ENCODE measurements at places on chromosomes 7 and 10.

DNA sequence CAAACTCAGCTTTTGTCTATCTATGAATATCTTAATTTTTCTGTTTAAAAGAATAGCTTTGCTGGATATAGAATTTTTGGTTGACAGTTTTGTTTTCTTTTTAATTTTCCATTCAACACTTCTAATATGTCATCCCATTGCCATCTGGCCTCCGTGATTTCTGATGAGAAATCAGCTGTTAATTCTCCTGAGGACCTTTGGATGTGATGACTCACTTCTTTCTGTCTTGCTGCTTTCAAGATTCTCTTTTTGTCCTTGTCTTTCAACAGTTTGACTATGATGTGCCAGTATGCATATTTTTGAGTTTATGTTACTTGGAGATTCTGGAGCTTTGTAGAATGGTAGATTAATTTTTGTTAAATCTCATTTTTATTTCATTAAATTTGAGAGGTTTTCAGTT is 38.4 kb downstream of the ZNF518A start:
- no peak overlapping the region for H3K27ac ChIP-seq
- peaks cover 3% of the 10 kb centered on the region for H3K27me3 ChIP-seq
- no peak for DNase-seq
- peaks cover 3% of the 10 kb centered on the region for H3K36me3 ChIP-seq
- no peaks in the 10 kb centered on the region for H3K4me1 ChIP-seq

DNA sequence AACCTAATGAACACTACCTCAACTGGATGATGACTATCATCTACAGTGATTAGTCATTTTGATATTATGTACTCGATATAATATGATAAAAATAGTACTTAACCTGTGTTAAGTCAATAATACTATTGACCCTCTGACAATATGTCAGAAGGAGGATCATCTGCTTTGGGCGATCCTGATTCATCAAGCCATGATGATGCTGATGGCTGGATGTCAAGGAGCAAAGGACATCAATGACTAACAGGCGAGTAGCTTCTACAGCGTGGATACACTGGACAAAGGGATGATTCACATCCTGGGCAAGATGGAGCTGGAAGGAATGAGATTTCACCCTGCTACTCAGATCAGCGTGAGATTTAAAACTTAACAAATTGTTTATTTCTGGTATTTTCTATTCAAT is 94.4 kb upstream of the SKAP2 start:
- H3K27ac ChIP-seq: no peak overlapping the region
- DNase-seq: no peak
- no peak overlapping the region for H3K4me3 ChIP-seq

- no peaks in the 10 kb centered on the region for H3K36me3 ChIP-seq
- no peak overlapping the region for H3K27ac ChIP-seq
- no peaks in the 10 kb centered on the region for H3K4me1 ChIP-seq
- no peaks in the 10 kb centered on the region for H3K27me3 ChIP-seq
- no peak overlapping the region for H3K4me3 ChIP-seq
These were observed 194.1 kb downstream of the CACNB2 start for GRCh38 chr10:18334116-18334867.

- H3K36me3 ChIP-seq: no peaks in the 10 kb centered on the region
- no peak for DNase-seq
- no peak overlapping the region for H3K4me3 ChIP-seq
- peaks cover 11% of the 10 kb centered on the region for H3K27me3 ChIP-seq
- H3K4me1 ChIP-seq: no peaks in the 10 kb centered on the region
- H3K27ac ChIP-seq: no peak overlapping the region
These were observed 20.9 kb upstream of the BTBD16 start for GRCh38 chr10:122249991-122250750.

- no peak for DNase-seq
- H3K27ac ChIP-seq: no peak overlapping the region
- peaks cover 9% of the 10 kb centered on the region for H3K36me3 ChIP-seq
- H3K4me1 ChIP-seq: no peaks in the 10 kb centered on the region
- H3K27me3 ChIP-seq: no peaks in the 10 kb centered on the region
- no peak overlapping the region for H3K4me3 ChIP-seq
These were observed 88.9 kb downstream of the ATE1 start for GRCh38 chr10:121838931-121839330.

All from activated naive CD4-positive, alpha-beta T cell treated with anti-CD3 and anti-CD28 coated beads, Interleukin-2, amount 10 ng/mL, durations not matched to agents 7 days and 5 days (primary cell).